ENCODE measurements at places on chromosomes 2 and 18. TPM values are rescaled to one million over a fixed set of nuclear protein-coding genes. Genes with fewer than 3 reads are reported as not detected.
A peak's percentile ranks its signal among the peaks of the same experiment; 100 is the strongest.

DNA sequence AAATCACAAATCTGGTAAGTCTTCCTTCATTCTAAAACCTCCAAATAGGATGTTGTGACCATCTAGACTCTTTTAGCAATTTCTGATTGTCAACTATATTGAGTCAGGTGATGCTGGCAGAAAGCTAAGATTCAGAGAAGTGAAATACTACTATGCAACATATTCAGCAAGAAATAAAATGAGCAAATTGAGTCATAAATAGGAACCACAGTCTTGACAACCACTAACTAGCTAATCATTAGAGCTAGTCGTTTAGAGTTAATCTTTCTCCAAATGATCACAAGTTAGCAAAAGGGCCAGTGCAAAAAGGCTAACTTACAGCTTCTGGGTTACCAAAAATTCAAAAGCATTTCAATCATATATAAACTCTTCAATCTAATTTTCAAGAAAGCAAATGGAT lies 54.5 kb downstream of the ROCK1 start:
- no peak for DNase-seq

- DNase-seq: no peak
These were observed 24.6 kb upstream of the SLC35F6 start for GRCh38 chr2:26739514-26739913.

DNA sequence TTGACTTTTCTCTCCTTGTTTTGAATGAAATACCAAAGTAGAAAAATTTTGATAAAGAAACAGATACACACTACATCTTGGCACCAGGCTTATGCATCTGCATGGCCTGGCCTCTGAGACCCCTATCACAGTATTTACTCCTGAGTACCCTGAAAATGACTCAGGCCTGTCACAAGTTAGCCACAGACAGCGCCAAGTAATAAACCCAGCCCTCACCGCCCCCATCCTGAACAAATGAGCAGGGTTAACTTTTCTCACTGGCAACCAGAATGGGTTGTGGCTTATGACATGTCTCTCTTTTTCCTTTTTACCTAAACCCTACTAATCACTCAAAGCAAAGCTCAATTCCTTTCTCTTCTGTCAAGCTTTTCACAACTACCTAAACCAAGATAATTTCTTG lies 35.3 kb downstream of the SPRED2 start:
- no peak for DNase-seq

- no peak for DNase-seq
These were observed 138.8 kb downstream of the MYO5B start for GRCh38 chr18:50056185-50056584.

The CLASP1 gene
- total RNA-seq: 9.5 TPM

DNA sequence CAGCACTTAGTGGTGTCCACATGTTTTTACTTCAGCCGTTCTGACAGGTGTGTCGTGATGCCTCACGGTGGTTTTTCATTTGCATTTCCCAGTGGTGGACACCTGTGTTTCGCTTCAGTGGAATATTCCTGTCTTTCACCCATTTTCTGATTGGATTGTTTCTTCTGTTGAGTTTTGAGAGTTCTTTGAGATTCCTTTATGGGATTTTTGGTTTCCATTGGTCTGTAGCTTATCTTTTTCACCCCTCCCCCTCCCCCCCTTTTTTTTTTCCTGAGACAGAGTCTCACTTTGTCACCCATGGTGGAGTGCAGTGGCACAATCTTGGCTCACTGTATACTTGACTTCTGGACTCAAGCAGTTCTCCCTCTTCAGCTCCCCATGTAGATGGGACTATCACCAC lies 8.0 kb downstream of the ANKRD23 start:
- no peak for DNase-seq

GRCh38 chr2:20543469-20544152 lies 96.7 kb downstream of the RHOB start:
- DNase-seq: no peak

DNA sequence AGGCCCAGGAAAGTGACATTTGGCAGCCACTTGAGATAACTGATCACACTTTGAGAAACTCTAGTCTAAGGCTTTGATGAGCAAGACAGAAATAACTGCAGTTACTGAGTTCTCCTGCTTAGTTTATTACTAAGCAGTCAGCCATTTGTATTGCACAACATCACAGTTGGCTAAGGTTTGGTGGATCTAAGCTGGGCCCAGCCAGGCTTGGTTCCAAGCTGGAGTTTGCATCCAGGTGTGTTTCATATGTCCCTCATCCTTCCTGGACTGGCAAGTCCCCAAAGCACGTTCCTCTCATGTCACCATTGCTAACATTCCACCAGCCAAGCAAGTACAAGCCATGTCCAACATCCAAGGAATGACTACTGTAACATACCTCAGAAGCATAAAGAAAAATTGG lies 71.3 kb upstream of the ZNF532 start:
- DNase-seq: no peak

DNA sequence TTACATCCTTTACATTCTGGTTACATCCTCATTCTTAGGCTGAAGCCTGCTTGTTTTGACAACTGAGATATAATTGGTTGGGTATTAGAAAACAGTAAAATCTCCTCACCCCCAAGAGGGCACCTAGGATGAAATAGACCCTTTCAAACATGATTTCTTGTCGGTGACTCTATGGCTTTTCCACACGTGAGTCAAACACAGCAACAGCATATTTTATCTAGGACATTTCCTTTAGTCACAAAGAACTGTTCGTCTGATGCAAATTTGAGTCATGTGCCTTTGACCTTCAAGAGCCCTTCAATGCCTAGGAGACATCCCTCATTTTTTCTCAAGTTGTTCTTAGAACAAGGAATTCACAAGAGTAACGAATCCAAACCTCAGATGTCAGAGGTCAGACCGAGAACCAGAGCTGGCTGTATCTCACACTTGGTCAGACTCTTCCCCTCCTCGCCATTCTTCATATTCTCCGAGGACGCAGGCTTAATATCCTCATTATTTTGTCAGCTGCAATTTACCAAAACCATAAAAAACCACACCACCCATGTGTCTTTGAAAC lies 60.5 kb upstream of the ALKAL2 start:
- no peak for DNase-seq

The KLHL14 gene
- 1.6 TPM for total RNA-seq

DNA sequence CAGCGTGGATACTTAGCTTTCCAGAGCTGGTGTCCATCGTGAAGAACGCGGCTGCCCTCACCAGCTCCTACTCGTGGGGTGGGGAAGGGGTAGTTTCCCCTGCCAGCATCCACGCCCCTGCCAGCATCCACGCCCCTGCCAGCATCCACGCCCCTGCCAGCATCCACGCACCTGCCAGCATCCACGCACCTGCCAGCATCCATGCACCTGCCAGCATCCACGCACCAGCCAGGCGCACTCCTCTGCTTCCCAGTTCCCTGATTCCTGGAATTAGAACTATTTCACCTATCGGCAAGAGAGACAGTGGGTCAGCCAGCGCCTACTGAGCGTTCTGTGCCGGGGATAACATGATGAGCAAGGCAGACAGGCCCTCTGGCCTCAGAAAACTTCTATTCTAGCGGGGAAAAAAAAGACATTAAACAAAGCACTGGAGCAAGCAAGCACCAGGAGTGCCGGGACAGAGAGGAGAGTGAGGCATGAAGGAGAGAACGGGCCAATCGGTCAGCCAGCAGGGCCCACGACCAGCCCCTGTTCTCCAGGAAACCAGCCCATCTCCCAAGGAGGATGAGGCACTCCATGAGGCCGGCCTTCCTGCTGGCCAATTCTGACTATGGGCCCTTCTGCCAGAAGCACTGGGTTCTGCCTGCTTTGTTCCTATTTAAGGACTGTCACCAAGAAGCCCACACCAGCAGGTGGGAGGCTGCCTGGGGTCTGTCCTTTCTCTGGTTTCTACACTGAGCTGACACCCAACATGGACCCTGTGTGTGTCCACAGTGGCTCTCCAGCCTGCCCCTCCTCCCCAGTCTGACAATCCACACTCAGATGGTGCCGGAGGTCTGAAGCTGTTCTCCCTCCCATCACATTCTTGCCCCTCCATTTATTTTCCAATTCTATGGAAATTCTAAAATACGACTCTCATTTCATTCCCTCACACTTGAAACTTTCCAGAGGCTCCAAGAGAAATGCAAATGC lies 78.4 kb upstream of the SALL3 start:
- no peak for DNase-seq

The SETBP1 gene
- total RNA-seq: 0.38 TPM

The MPP4 gene
- not detected for total RNA-seq

- DNase-seq: no peak
These were observed 5.3 kb upstream of the CTAGE1 start for GRCh38 chr18:22422909-22423548.

DNA sequence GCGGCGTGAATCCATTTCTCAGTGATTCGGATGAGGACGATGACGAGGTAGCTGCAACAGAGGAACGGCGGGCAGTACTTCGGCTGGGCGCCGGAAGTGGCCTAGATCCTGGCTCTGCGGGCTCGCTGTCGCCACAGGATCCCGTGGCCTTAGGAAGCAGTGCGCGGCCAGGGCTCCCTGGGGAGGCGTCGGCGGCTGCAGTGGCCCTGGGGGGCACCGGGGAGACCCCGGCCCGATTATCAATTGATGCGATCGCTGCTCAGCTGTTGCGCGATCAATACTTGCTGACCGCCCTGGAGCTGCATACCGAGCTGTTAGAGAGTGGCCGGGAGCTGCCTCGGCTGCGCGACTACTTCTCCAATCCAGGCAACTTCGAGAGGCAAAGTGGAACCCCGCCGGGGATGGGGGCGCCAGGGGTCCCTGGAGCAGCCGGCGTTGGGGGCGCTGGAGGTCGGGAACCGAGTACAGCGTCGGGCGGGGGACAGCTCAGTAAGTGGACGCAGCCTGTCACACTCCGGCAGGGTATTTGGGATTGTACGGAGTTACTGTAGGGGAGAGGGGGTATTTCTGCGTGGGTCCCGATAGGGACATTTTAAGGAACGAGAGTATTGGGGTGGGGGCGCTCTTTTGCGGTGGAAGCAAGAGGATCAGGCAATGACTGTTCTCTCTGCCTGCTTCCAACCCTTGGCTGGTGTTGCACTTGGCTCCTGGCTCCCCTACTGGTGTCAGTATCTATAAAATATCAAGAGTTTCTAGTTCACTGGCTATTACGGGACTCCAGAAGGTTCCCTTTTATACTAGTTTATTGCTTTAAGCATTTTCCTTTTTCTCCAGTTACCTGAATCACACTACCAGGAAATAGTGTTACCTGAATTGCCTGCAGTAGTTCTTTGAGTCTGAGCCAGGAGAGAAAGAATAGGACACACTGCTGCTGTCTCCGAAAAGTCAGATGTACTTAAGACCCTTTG lies 772 bp downstream of the RELCH start:
- DNase-seq: peak; percentile 20
